ENCODE measurements at places on chromosomes 13 and 19. TPM values are rescaled to one million over a fixed set of nuclear protein-coding genes. Genes with fewer than 3 reads are reported as not detected.

The FAM216B gene
- total RNA-seq, result not detected

The FXYD1 gene
- not detected for total RNA-seq

DNA sequence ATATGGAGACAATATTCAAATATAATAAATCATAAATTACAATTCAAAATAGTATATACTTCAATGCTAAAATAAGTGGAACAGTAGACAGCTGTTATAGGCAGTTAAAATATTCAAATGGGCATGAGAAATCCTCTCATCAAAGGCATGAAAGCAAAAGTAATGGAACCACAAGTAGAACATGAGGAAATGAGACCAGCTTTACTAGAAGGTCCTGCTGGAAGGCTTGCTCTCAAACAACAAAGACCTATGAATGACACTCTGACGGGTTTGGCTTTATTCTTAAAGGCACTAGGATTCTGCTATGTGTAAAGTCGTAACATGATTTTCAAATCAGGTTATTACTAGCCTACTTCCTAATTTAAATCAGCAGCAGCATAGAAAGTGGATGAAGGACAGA, 148.1 kb downstream of the VWA8 start:
- H3K36me3 ChIP-seq, result peaks cover 41% of the 10 kb centered on the region
- no peak overlapping the region for H3K4me3 ChIP-seq
- no peak overlapping the region for H3K27ac ChIP-seq
- no peak for DNase-seq
- H3K4me1 ChIP-seq, result peaks cover 14% of the 10 kb centered on the region

DNA sequence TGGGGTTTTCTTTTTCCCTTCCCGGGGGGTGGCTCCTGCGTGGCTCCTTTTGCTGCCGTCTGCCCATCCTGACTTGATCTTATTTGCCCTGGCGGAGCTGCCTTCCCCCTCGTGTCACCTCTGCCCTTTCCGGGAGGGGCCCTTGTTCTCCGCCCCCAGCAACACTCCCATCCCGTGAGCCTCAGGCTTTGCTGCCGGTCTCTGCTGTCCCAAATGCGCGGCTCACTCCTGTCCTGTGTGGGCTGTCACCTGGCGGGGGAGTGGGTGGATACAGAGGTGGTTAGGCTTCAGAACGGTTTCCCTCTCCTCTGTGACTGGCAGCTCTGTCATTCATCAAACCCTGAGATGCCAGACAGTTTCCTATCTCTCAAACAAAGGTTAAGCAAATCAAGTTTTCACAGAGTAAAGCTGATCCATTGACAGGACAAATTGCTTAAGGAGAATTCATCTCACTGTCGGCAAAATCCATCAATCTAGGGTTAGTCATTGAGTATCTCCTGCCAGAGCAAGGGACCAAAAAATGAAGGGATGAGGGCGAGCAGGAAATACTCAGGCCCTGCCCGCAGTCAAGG, 84.0 kb downstream of the ANKRD10 start:
- no peak for DNase-seq
- peaks cover 9% of the 10 kb centered on the region for H3K36me3 ChIP-seq
- H3K4me3 ChIP-seq, result no peak overlapping the region
- no peaks in the 10 kb centered on the region for H3K4me1 ChIP-seq

- H3K4me3 ChIP-seq, result no peak overlapping the region
- peaks cover 56% of the 10 kb centered on the region for H3K36me3 ChIP-seq
- no peaks in the 10 kb centered on the region for H3K27me3 ChIP-seq
- H3K27ac ChIP-seq, result no peak overlapping the region
- no peak for DNase-seq
- peaks cover 8% of the 10 kb centered on the region for H3K4me1 ChIP-seq
Observed at GRCh38 chr13:99555149-99555548, 53.9 kb downstream of the TM9SF2 start.

- no peaks in the 10 kb centered on the region for H3K36me3 ChIP-seq
- no peak overlapping the region for H3K27ac ChIP-seq
- no peaks in the 10 kb centered on the region for H3K4me1 ChIP-seq
Observed at GRCh38 chr13:100835695-100836094, 161.1 kb upstream of the TMTC4 start.

GRCh38 chr19:30471441-30471840, 99.3 kb downstream of the ZNF536 start:
- H3K36me3 ChIP-seq, result no peaks in the 10 kb centered on the region
- H3K4me1 ChIP-seq, result no peaks in the 10 kb centered on the region
- H3K4me3 ChIP-seq, result no peak overlapping the region
- DNase-seq, result no peak
- no peaks in the 10 kb centered on the region for H3K27me3 ChIP-seq

All from activated CD8-positive, alpha-beta memory T cell treated with anti-CD3 and anti-CD28 coated beads, Interleukin-2, amount 10 ng/mL, durations not matched to agents 7 days and 5 days (primary cell).